ENCODE measurements at places on chromosomes 16 and 17. TPM values are rescaled to one million over a fixed set of nuclear protein-coding genes. Genes with fewer than 3 reads are reported as not detected.

DNA sequence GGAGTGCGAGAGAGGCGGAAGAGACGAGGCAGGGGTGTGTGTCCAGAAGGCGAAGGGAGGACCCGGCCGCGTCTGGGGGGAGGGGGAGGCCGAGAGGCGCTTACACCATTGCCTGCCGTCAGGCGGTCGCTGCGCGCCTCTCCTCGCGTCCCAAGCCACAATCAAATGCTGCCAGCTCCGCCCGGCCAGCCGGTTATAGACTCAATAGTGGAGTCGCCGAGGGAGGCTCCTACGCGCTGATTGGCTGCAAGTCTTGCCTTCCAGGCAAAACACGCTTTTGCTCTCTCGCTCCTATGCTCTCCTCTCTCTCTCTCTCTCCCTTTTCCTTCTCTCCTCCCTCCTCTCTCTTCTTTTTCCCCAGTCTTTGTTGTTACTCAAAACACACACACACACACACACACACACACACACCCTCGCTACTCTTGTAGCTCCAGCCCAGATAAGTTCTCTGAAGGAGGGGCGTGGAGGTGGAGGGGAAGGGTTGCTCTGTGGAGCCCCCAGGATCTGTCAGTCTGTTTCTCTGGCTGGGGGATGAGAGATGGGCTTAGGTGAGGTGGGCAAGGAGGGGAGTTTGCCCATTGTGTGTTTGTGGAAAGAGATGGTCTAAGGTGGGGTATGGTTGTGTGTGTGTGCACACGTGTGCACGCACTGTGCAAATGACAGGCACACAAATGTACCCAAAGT lies at the start of gene DLX3:
TSS of gene DLX3 (minus strand) at position 170 of the 684 bp plus-strand sequence. CDS start 226 bp downstream, outside the sequence.
- DNase-seq = no peak

DNA sequence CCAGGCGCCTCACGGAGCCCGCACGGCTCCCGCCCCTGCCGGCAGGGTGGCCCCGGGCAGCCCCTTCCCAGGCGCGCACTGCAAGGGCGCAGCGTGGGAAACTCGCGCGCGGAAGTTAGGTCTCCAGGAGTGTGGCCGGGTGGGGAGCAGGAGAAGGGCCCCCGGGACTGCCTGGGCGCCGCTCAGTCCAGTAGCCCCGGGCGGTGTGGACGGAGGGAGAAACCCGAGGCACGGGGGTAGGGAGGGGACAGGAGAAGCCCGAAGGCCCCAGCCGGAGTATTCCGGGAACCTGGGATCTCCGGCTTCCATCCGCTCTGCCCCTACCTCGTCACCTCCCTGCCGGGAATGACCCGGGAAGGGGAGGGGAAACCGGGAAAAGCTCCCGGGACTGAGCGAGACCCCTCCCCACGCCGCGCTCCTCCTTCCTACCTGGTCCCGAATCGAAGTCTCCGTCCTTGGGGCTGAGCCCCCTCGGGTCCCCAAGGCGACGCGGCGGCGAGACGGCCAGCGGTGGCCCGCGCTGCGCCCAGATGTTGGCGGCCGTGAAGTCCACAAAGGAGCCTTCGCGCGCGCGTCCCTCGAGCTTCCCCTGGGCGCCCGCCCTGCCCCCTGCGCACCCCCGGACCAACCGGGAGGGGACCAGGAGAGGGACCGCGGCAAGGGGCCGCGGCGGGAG lies 418 bp downstream of the SOCS3 start:
- DNase-seq = no peak

GRCh38 chr17:67647482-67647881 lies 70.3 kb upstream of the NOL11 start:
- no peak for DNase-seq

DNA sequence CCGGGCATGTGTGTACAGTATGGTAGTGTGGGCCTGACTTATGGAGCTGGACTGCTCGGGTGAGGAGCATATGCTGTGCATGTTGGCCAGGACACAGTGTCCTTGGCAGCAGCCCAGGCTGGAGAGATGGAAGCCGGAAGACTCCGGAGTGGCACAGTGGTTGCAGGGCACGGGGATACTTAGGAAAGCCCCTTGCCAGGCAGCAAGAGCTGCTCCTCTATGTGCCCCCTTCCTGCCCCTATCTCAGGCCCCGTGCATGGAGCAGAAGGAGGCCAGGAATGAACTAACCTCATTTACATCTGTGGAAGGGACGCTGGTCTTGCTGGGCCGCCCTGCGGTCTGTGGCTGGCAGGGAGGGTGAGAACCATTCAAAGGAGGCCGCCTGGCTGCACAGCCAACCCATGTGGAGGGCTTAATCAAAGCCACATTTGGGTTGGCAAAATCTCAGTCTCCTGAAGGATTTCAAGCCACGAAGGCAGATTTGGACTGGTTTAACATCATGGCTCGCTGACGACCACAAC lies 32.2 kb upstream of the RCVRN start:
- DNase-seq = no peak

GRCh38 chr17:50799582-50799981 lies 32.3 kb upstream of the ANKRD40CL start:
- DNase-seq = no peak

- DNase-seq = no peak
Observed at GRCh38 chr16:79788949-79789348, 188.4 kb upstream of the MAF start.

DNA sequence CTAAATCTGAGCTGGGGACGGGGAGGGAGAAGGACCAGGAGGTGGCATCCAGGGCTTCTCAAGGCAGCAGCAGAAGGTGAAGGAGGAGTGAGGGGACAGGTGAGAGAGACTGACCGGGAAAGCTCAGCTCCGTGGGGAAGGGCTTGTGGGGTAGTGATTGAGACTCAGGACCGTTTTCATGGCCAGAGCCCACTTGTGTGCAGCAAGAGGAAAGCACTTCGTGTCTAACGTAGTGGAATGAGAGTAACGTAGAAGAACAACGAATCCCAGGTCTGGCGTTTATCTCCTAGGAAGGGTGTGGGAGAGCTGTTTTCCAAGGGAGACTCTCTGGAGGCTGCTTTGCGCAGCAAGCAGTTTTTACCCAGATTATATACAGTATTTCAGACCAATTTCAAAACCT lies 1.3 kb upstream of the CDH3 start:
- no peak for DNase-seq

DNA sequence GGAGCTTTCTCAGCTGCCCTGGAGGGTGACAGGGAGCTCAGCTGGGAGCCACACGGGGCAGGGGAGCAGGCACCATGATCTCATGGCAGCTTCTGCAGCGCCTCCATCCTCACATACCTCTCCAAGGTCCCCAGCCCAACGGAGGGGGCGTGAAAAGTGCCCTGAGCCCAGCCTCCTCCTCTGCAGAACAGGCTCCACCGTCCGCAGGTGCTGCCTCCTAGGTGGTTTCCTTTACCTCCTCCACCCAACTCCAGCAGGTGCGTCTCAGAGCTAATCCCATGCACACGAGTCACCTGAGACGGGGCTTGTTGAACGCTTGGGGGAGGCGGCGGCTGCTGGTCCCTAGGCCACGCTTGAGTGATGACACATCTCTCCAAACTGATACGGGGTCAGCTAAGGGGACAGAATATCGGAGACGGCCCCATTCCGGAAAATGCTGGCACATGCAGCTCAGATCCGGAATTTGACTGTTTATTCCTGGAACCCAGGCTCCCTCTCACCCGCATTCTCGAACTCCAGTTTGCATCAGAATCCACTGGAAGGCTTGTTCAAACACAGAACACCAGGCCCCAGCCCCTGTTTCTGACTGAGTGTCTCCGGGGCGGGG lies 387 bp upstream of the SLC38A8 start:
- DNase-seq = no peak

DNA sequence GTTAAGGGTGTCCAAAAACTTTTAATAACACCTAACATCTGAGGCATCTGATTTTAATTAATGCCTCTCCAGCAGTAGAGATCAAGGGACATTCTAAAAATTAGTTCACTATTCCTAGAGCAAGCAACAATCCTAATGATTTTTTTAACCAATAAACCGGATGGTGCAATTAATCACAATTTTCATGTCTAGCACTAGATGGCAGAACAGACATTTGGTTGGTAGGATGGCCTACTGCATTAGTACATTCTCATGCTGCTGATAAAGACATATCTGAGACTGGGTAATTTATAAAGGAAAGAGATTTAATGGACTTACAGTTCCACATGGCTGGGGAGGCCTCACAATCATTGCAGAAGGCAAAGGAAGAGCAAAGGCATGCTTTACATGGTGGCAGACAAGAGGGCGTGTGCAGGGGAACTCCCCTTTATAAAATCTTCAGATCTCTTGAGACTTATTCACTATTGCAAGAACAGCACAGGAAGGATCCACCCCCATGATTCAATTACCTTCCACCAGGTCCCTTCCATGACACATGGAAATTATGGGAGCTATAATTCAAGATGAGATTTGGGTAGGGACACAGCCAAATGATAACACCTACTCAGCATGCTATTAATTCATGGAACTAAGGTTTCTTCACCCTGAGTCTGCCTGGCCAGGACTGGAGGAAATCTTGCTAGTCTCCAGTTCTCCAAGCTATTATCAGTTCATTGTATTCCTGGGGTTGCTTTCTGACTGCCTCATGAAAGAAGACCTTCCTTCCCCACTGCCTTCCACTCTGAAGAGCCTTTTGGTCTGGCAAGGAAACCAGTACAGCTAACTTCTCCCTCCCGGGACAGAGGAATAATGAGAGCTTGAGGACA lies 24.8 kb downstream of the HS3ST3A1 start:
- no peak for DNase-seq

NPIPB13 gene
- total RNA-seq = 10.2 TPM

TIGD7 gene
- 5.1 TPM for total RNA-seq

PDE6G gene
- total RNA-seq = 1.9 TPM

WDR81 gene
- total RNA-seq = 23.7 TPM
